ENCODE measurements at places on chromosomes 4 and X.

GRCh38 chr4:127788517-127788916, 6.4 kb downstream of the HSPA4L start:
- DNase-seq, result no peak

GRCh38 chr4:90159193-90159592, 32.0 kb downstream of the CCSER1 start:
- no peak for DNase-seq

- no peak for DNase-seq
Observed at GRCh38 chr4:122481766-122482405, 25.4 kb upstream of the IL2 start.

GRCh38 chr4:90145319-90145718, 18.1 kb downstream of the CCSER1 start:
- DNase-seq, result no peak

GRCh38 chr4:169110633-169111032, 100.6 kb upstream of the CBR4 start:
- no peak for DNase-seq

GRCh38 chr4:42151568-42152506, 618 bp downstream of the BEND4 start:
- peak; percentile 22 for DNase-seq

GRCh38 chrX:133440081-133440796, 24.9 kb upstream of the GPC4 start:
- DNase-seq, result no peak

GRCh38 chr4:74319470-74319869, 11.2 kb downstream of the EPGN start:
- DNase-seq, result no peak

DNA sequence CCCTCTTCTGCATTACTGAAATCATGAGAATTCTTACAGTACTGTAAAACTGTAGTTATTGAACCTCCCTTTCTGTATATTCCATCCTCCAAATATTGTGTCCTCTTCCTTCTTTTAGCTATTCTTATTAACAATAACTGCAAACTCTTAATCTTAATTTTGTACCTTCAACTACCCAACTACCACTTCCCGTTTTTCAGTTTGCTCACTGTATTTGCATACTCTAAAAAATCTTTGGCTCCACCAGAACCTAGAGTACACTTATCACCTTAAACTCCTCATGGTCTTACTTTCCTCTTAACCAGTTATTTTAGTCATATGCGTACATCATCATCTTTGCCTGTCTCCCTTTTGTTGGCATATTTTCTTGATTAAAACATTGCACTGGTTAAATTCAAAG, 543.7 kb downstream of the ARAP2 start:
- DNase-seq, result no peak

DNA sequence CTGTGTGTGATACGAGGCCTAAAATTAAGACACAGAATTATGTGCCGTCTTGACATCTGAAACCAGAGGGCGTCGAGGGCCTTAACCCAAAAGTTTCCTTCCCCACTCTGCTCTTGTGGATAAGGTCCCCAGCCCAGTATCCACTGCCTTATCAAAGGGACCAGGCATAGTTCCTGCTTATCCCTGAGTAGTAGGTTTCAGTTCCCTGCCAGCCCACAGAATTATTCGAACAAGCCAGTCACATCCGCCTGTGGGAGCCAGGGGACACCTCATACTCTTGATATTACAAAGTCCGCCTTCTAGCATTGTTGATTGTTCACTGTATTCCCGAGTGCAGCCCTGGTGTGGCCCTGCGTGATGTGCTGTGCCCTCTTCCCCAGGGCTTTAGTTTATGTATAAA, 5.4 kb upstream of the MMRN1 start:
- DNase-seq, result no peak

DNA sequence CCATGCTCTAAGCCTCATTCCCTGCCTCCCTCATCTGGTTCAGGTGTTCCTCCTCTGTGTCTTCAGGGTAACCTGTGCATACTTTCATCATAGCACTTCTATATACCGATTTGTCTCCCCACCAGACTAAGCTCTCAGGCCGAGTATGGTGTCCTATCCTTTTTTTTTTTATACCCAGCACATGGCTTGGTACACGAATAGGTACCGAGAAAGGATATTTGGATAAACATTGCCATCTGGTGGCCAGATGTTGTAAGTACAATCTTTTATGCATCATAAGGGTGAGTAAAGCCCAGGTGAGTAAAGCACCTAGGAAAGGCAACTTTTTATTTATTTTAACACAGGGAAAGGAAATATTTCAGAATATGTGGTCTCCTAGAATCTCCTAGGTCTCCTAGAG, 68.4 kb downstream of the MID2 start:
- DNase-seq, result peak; percentile 66

DNA sequence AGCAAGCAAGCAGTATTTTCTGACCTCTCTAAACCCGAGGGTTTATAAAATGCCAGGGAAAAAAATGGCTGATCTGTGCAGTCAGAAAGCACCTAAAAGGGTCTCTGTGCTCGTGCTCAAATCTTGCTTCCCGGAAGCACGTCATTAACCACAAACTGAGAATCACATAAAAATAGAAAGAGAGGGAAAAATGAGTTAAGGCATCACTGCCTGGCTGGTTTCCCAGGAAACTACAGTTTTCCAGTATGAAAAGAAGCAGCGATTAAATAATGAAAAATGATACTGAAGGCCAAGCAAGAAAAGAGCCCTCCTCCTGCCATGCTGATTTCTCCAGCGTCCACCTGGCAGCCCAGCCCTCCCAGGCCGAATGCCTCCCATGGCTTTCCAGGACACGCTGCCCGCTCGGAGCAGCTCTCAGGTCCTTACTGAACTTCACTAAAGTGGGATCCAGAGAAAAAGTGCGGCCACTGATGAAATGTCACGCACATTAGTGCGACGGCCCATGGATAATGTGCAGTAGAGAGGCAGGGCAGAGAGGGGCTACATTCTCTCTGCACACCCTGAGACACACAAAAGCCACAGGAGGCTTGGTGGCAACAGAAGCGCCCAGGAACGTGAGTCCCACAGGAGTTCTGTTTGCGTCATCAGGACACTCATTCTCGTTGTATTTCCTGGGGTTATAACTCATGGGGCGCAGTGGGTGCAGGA, 80.4 kb downstream of the WFS1 start:
- DNase-seq, result no peak

DNA sequence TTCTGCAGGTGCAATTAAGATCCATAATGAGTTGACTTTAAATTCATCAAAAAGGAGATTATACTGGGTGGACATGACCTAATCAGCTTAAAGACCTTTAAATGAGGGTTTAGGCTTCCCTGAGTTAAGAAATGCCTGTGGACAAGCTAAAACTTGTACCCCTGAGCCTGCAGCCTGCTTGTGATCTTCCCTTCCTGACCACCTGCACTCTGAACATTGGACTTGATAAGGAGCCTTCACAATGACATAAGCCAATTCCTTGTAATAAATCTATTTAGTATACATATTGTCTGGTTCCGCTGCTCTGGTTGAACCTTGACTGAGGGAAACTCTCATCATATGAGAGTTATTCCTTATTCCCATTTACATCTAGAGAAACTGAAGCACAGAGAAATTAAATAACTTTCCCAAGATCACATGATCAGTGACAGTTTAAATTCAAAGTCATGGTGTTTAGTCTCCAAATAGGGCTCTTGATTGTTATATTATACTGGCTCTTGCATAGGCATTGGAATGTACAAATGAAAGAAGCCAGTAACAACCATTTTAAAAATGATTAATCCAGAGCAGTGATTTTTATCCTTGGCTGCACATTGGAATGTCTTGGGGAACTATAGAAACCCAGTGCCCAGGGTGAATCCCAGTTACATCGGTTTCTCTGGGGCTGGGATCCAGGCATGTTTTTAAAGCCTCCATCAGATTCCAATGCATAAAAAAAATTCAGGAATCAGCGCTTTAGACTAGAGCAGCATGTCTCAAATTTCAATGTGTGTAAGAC, 136.1 kb downstream of the MSL3 start:
- no peak for DNase-seq

DNA sequence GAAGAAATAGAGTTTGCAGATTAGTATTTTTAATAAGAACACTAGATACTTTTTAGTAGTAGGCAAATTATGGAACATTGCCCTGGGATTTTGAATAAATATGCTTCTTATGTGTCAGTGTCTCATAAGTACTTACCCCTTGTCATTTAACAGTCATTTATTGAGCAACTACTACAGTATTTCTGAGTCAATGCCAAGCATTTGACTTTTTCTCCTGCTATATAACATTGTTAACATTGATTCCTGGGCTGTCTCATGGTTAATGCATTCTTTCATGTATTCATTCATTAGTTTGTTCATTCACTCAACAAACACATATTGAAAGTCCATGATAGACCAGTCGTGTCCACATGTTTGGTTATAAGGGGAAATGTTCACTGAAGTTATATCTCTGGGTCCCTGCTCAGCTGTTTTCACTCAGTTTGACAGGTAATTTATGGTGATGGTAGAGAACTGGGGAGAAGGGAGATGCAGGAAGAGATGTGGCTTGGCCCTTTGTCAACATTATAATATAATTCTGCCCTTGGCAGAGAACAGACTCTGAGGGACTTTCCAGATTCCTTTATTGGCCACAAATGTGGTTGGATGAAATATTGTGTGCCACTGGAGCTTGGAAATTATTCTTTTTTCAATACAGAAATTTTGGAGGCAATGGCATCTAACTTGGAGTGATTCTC, 49.8 kb downstream of the OSTC start:
- no peak for DNase-seq

- no peak for DNase-seq
Observed at GRCh38 chrX:153608376-153608775, 9.4 kb upstream of the CCNQ start.

GRCh38 chr4:79913581-79913980, 159.4 kb downstream of the ANTXR2 start:
- DNase-seq, result no peak

GRCh38 chr4:97453186-97453585, 690.1 kb downstream of the STPG2 start:
- DNase-seq, result no peak

DNA sequence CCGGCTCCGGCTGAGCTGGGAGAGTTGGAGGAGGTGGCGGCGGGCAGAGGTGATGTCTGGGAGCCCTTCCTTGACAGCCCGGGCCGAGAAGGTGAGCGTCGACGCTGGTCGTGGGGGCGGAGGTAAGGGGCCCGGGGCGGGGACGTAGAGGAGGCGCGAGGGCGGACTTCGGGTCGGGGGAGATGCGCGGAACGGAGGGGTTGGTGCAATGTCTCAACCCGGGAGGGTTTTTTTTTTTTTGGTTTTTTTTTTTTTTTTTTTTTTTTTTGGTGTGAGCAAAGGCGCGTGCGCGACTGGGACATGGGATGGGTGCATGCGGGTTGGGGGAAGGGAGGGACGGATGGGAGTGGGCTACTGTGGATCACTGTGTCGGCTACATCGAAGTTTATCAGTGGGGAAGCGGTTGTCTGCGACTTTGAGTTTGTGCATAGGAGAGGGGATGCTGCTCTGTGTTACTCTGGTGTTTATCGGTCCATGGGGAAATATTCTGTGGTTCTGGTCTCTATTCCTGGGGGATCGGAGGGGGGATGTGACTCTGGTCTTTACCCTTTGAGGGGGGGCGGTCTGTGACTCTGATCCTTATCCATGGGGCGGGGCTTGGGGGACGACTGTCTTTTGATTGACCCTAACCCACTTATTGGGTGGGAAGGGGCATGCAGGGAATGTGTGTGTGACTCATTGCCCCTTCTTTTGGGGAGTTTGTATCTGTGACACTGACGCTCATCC, 537 bp downstream of the RBM10 start:
- DNase-seq, result no peak

DNA sequence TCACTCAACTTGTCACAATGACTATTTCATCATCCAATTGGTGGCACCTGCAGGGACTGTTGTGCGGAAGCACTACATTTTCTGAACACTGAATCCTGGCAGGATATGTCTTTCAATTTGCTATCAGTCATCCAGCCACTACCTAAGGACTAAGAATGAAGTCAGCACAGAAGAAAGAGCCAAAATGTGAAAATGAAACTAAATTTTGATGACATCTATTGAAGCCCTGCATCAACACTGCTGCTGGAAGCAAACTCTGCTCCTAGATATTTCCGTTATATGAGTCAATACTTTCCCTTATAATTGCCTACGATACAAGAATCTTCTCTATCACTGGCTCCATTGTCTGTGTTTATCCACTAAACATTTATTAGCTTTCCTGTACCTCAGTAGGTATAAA, 917.9 kb downstream of the RAPGEF2 start:
- DNase-seq, result no peak

Data from CD4-positive, alpha-beta T cell treated with Interleukin-17A for 1 hour (primary cell).